ENCODE measurements at places on chromosomes 12 and 14.

GRCh38 chr12:98217257-98217656 is 298.1 kb upstream of the TMPO start:
- no peak for DNase-seq

DNA sequence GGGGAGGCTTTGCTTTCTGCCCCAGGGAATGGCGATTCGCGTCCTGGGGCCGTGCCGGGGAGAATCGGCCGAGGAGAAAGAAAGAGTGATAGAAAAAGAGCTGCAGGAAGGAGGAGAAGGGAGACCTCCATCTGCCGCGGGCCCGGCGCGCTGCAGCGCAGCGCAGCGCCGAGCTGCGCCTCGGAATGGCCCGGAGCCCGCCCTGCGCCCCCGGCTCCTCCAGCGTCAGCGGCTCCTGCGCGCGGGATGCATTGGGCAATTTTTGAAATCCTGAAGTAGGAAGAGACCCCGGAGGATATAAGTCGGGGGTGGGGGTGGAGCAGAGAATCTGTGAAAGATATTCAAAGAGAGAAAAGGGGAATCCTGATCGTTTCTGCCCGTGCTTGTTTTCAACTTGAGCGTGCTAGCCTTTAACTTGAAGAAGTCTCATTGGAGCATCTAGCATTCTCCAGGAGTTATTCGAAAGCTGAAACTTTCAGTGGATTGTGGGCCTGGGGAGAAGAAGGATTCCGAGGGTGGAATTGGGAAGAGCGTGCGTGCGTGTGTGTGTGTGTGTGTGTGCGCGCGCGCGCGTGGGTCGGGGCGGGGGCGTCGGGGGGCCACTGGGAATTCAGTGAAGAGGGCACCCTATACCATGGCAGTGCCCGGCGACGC is 441 bp downstream of the PDE3A start:
- no peak for DNase-seq

GRCh38 chr12:104504146-104504545 is 47.4 kb downstream of the CHST11 start:
- DNase-seq, result no peak

DNA sequence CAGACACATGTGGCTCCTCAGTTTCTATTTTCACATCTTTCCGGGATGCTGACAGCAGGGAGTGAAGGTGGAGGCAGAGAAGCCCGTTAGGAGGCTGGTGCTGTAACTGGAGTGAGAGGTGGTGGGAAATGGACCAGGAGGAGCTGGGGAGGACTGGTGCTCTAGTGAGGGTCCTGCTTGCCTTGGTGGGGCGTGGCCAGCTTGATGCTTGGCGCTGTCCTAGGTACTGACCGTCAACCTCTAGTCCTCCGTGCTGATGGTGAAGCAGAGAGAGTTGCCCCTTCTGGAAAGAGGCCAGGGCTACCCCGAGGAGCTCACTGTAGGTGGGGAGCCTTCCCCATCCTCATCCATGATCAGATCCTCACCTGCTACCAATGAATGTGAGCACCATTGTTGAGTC is 1.4 kb downstream of the TRMT61A start:
- no peak for DNase-seq

GRCh38 chr12:119715268-119715620 is 47.3 kb downstream of the PRKAB1 start:
- no peak for DNase-seq

DNA sequence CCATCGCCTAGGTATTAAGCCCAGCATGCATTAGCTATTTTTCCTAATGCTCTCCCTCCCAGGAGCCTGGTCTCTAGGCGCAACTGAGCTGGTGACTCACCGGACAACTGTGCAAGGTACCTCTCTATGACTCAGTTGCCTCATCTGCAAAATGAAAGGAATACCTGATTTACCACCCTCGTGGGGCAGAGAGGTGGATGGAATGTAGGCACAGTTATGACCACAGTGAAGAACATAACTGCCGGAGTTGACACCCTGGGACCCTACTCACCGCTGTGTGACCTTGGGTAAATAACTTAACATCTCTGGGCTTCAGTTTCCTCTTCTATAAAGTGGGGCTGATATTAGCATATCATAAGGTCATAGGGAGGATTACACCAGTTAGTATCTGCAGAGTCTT is 22.6 kb downstream of the BCL11B start:
- no peak for DNase-seq

- DNase-seq, result no peak
Measured at GRCh38 chr12:121916719-121917118, 1.7 kb upstream of the CFAP251 start.

DNA sequence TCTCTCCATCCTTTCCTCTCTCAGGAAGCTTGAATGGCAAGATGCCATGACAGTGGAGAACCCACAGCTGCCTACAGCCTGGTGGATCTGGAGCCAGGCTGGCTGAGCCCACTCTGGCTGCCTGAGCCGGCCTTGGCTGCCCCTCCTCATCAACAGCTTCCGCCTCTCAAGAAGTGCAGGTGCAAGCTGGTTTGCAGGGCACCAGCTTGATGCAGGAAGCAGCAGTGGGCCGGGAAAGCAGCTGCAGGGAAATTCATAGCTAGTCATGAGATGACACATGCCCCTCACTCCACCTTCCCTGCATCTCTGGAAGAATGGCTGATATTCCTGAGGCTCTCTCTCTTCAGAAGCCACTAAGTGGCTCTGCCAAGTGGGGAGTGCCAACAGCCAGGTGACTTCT is 289.1 kb downstream of the RPS29 start:
- DNase-seq, result no peak

GRCh38 chr14:59130462-59130861 is 58.0 kb upstream of the DAAM1 start:
- no peak for DNase-seq

- DNase-seq, result no peak
Measured at GRCh38 chr12:6193853-6194815, 6.1 kb upstream of the CD9 start.

DNA sequence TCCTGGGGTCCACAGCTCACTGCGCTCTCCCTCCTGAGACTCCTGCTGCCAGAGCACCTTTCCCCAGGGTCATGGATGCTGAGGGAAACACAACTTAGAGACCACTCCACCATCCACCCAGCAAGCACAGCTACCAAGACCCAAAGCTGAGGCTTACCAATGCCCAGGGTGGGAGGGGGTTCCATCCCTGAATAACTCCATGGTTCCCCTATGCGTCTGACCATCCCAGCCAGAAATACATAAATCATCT is 36.3 kb downstream of the DAD1 start:
- no peak for DNase-seq

- no peak for DNase-seq
Measured at GRCh38 chr12:30925607-30926242, 823 bp upstream of the TSPAN11 start.

Data from tibial nerve (tissue), 4 donors.